ENCODE measurements at places on chromosomes 5 and 9. TPM values are rescaled to one million over a fixed set of nuclear protein-coding genes. Genes with fewer than 3 reads are reported as not detected.

The MPDZ gene
- total RNA-seq, result 27.2 TPM

The CPEB4 gene
- total RNA-seq, result 18.9 TPM

The DDX4 gene
- not detected for total RNA-seq

The ADRB2 gene
- 11.4 TPM for total RNA-seq

The C9 gene
- total RNA-seq, result not detected

The FGD3 gene
- total RNA-seq, result 0.23 TPM

The SLC34A1 gene
- 0.61 TPM for total RNA-seq

The LYRM7 gene
- 8.1 TPM for total RNA-seq

The ZDHHC12 gene
- 62.5 TPM for total RNA-seq

The FCN1 gene
- total RNA-seq, result not detected

The BTNL8 gene
- 0.57 TPM for total RNA-seq

The CBY3 gene
- total RNA-seq, result not detected

The ZBTB6 gene
- 7.4 TPM for total RNA-seq

The FSTL4 gene
- not detected for total RNA-seq

The IL13 gene
- 0.42 TPM for total RNA-seq

The TAS2R1 gene
- not detected for total RNA-seq

The GADD45G gene
- not detected for total RNA-seq

The CCDC152 gene
- total RNA-seq, result 0.27 TPM

The FST gene
- total RNA-seq, result 194 TPM

The APBA1 gene
- total RNA-seq, result not detected

The PCDHGC3 gene
- 62.5 TPM for total RNA-seq

The GPR150 gene
- not detected for total RNA-seq

The SERF1B gene
- 67.2 TPM for total RNA-seq

The TMEM174 gene
- not detected for total RNA-seq

The IFNA21 gene
- total RNA-seq, result not detected

The UBE2D2 gene
- 53.1 TPM for total RNA-seq

The SLC36A2 gene
- total RNA-seq, result not detected

The N4BP3 gene
- 0.03 TPM for total RNA-seq

The DND1 gene
- total RNA-seq, result 1.2 TPM

The DMGDH gene
- total RNA-seq, result not detected

The TSLP gene
- 0.60 TPM for total RNA-seq

The BNC2 gene
- total RNA-seq, result 14.4 TPM

The PCDHGB5 gene
- total RNA-seq, result 1.9 TPM

The LECT2 gene
- not detected for total RNA-seq

The MARVELD2 gene
- total RNA-seq, result 0.13 TPM

The C1QTNF2 gene
- total RNA-seq, result 0.08 TPM

The RNF20 gene
- total RNA-seq, result 44.7 TPM

The SPARC gene
- total RNA-seq, result 2,270 TPM

The RAPGEF1 gene
- total RNA-seq, result 19.9 TPM

The DRD1 gene
- total RNA-seq, result not detected

The RNF183 gene
- not detected for total RNA-seq

The CCDC112 gene
- 15.2 TPM for total RNA-seq

The SPATA31E1 gene
- not detected for total RNA-seq

The STC2 gene
- 31.2 TPM for total RNA-seq

The TICAM2 gene
- 2.3 TPM for total RNA-seq

The LRSAM1 gene
- 15.0 TPM for total RNA-seq

The PTPRD gene
- total RNA-seq, result 8.1 TPM

The MACIR gene
- 17.1 TPM for total RNA-seq

The SMIM32 gene
- not detected for total RNA-seq

The SNCAIP gene
- total RNA-seq, result not detected

The CCNO gene
- total RNA-seq, result 9.3 TPM

The JAKMIP2 gene
- total RNA-seq, result 2.6 TPM

The GAS1 gene
- total RNA-seq, result 1.4 TPM

The DCANP1 gene
- total RNA-seq, result not detected

The PCDHB16 gene
- total RNA-seq, result 7.7 TPM

The DOCK2 gene
- 7.9 TPM for total RNA-seq

The PCSK5 gene
- total RNA-seq, result 0.53 TPM

The ENTREP1 gene
- 0.13 TPM for total RNA-seq

The HAPLN1 gene
- 170 TPM for total RNA-seq

The SHOC1 gene
- total RNA-seq, result 0.08 TPM
